ENCODE measurements at places on chromosomes 4 and X. TPM values are rescaled to one million over a fixed set of nuclear protein-coding genes. Genes with fewer than 3 reads are reported as not detected.

Gene ARHGAP36
- not detected for total RNA-seq

Gene PAGE2
- total RNA-seq, result not detected

Gene PLS3
- total RNA-seq, result 0.79 TPM

Gene HERC5
- 69.6 TPM for total RNA-seq

Gene PRDX4
- total RNA-seq, result 35.5 TPM

Gene GAGE2A
- not detected for total RNA-seq

Gene SH2D1A
- 61.8 TPM for total RNA-seq

Gene GAGE1
- not detected for total RNA-seq

Gene UGT2B17
- not detected for total RNA-seq

Gene FRG2
- total RNA-seq, result not detected

Gene VCX
- total RNA-seq, result not detected

Gene PITX2
- total RNA-seq, result not detected

Gene PNMA6A
- total RNA-seq, result 0.45 TPM

Gene CSTF2
- 44.5 TPM for total RNA-seq

Gene MID1
- 0.20 TPM for total RNA-seq

Gene IBSP
- total RNA-seq, result not detected

Gene DDX53
- not detected for total RNA-seq

Gene CAPN6
- not detected for total RNA-seq

Gene RENBP
- 7.5 TPM for total RNA-seq

Gene GPR173
- 0.20 TPM for total RNA-seq

Gene HEPH
- not detected for total RNA-seq

Gene FGF2
- total RNA-seq, result 0.09 TPM

Gene PNMA6F
- not detected for total RNA-seq

Gene MTMR8
- total RNA-seq, result 4.5 TPM

Gene GAGE12E
- not detected for total RNA-seq

Gene SHROOM3
- total RNA-seq, result 0.09 TPM

Gene RHOXF2B
- total RNA-seq, result not detected
